Type B pancreatic cell (in vitro differentiated cells): ENCODE measurements at places on chromosomes 2 and 18. TPM values are rescaled to one million over a fixed set of nuclear protein-coding genes. Genes with fewer than 3 reads are reported as not detected.

The ANO7 gene
- 1.7 and 3.3 TPM in 2 replicates for total RNA-seq

DNA sequence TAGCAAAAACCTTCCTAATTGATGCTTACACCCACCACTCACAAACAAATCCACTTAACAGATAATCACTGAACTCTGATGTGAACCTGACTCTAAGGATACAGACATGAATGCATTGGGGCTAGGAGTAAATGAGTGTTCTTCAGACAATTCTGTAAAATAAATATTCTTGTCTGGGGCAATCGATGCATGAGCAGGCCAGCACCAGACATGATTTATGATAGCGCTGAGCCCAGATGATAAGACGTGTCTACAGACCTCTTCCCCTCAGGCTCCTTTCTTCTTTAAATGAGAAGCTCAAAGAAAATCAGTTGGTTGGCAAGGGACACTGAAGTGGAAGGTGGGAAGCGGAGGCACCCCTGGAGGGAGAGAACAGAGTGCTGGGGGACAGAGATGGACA is 27.3 kb upstream of the BIN1 start:
- peaks cover 4% of the 10 kb centered on the region for H3K4me1 ChIP-seq
- no peak overlapping the region for H3K27ac ChIP-seq
- no peaks in the 10 kb centered on the region for H3K36me3 ChIP-seq
- no peak for DNase-seq
- no peaks in the 10 kb centered on the region for H3K27me3 ChIP-seq

DNA sequence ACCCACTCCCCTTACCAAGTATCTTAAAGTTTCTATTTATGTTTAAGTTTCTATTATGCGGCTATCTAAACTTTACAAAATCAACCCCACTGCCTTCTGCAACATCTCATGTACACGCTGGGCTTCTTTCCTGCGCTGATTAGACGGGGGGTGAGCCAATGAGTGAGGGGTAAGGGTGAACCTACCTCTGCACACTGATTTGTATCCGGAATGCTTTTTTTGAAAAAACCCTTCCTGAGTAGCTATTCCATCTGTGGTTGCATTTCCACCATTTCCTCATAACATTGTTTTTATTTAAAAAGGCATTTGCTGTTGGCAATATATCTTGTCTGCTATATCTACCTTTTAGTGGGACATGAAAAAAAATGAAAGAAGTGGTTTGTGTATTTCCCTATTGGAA is 6.3 kb downstream of the ALPG start:
- peaks cover 66% of the 10 kb centered on the region for H3K27me3 ChIP-seq
- DNase-seq, result no peak
- no peak overlapping the region for H3K4me3 ChIP-seq
- H3K27ac ChIP-seq, result no peak overlapping the region
- no peaks in the 10 kb centered on the region for H3K4me1 ChIP-seq

DNA sequence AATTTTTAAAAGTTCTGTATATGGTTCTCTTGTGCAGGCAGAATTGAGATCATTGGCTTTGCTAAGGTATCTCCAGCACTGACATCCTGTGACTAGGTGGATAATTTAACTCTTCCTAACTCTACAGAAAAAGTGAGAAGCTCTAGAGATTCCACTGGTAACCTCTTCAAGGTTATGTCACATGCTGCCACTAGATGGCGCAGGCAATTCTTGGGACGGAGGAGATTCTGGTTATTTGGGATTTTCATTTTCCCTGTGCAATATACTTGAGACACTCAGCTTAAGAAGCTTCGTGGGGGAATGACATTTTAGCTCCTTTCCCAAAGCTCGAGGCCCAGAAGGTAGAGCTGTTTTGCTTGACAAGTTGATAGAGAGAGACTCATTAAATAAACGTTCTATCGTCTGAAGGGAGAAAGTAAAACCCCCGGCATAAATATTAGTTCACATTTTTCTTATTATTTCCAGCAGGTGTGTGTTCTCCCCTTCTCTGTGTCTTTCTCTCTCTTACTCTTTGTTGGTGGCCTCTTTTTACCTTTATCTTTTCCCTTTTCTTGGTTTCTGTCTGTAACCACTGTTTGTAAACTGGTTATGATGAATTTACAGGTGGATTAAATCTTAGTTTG is 26.6 kb upstream of the LANCL1 start:
- no peak overlapping the region for H3K27ac ChIP-seq
- DNase-seq, result no peak
- no peak overlapping the region for H3K4me3 ChIP-seq
- peaks cover 5% of the 10 kb centered on the region for H3K36me3 ChIP-seq
- H3K27me3 ChIP-seq, result no peaks in the 10 kb centered on the region

The IL36G gene
- total RNA-seq, result not detected in 2 replicates

- H3K36me3 ChIP-seq, result peaks cover 24% of the 10 kb centered on the region
- H3K4me3 ChIP-seq, result peak overlapping the region; percentile 97
- H3K4me1 ChIP-seq, result peaks cover 31% of the 10 kb centered on the region
- H3K27me3 ChIP-seq, result no peaks in the 10 kb centered on the region
These were observed 867 bp downstream of the SF3B6 start for GRCh38 chr2:24075259-24075658.

The GAREM2 gene
- total RNA-seq, result 3.1 and 16.9 TPM in 2 replicates

The MAP3K19 gene
- 0.24 and 1.1 TPM in 2 replicates for total RNA-seq

- DNase-seq, result no peak
- H3K4me3 ChIP-seq, result no peak overlapping the region
- H3K36me3 ChIP-seq, result peaks cover 38% of the 10 kb centered on the region
- peaks cover 29% of the 10 kb centered on the region for H3K4me1 ChIP-seq
- H3K27me3 ChIP-seq, result no peaks in the 10 kb centered on the region
These were observed 64.5 kb downstream of the ZNF532 start for GRCh38 chr18:58929206-58929605.

The FEV gene
- total RNA-seq, result 12.5 and 51.1 TPM in 2 replicates

The DARS1 gene
- 46.0 and 58.4 TPM in 2 replicates for total RNA-seq

- H3K4me1 ChIP-seq, result peaks cover 6% of the 10 kb centered on the region
- no peak overlapping the region for H3K4me3 ChIP-seq
- no peak for DNase-seq
- H3K36me3 ChIP-seq, result no peaks in the 10 kb centered on the region
- no peak overlapping the region for H3K27ac ChIP-seq
- H3K27me3 ChIP-seq, result peaks cover 28% of the 10 kb centered on the region
These were observed 86.9 kb downstream of the SH3YL1 start for GRCh38 chr2:176917-177316.

DNA sequence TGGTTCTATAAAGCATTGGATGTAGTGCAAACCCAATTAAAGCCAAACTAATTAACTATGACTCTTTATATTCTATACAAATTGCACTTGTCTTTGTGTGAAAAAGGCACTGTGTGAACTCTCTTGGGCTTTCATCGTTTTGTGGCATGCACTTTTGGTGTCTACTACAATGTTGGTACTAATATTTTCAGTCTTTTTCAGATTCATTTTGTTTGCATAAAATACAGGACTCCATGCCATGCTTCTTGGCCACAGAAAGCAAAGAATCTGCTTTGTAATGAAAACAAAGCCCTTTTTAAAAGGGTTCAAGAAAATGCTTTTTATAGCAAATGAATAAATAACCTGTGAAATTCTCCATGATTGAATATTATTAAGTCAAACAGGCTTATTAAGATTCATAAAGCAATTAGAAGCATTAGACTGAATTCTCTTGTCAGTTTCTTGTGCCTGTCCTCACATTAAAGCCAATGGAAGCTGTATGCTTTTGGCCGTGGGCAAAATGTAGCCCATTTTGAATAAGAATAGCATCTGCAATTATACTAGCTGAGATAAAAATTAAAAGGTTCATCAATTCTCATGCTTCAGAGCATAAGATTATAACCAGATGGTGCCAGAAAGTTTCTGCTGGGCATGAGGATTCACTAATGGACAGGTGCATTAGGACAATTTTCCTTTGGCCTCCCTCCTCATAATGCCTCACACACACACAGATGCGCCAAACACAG is 1665.2 kb downstream of the SUCLG1 start:
- no peak for DNase-seq

DNA sequence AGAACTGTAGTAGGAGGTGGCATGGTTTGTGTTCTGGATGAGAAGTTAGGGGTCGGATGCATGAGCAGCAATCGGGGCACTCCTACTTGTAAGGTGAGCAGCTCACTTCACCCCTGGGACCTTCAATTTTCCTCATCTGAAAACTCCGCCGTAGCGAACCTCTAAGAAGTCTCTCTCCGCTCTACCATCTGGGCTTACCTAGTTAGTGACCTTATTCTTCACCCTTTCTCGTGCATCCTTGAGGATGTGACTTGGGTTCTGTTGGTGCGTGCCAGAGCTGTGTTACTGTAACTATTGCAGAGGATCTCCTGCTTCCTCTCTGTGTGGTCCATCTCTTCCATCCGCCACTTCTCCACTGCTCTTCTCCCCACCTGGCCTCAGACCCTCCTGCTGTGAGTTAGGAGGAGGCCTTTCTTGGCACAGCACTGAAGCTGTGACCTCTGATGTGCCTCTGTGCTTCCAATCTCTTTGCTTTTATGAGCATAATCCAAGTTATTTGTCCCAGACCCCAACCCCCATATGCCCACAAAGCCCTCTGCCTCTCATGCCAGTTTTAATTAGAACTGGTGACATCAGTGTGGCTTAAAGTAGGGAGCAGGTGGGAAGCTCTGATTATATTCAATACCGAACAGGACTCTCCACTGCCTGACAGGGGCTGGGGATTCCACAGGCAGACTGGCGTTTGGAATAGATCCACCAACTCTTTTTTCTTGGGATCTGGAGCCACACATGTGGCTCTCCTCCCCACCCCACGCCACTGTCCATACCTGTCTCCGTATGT is 178.4 kb downstream of the BCL2 start:
- H3K4me1 ChIP-seq, result peaks cover 14% of the 10 kb centered on the region
- peaks cover 11% of the 10 kb centered on the region for H3K36me3 ChIP-seq
- H3K27ac ChIP-seq, result no peak overlapping the region
- no peak for DNase-seq
- peaks cover 3% of the 10 kb centered on the region for H3K27me3 ChIP-seq

The KCNE4 gene
- 2.5 and 3.2 TPM in 2 replicates for total RNA-seq

- no peak for DNase-seq
- H3K27me3 ChIP-seq, result no peaks in the 10 kb centered on the region
- H3K36me3 ChIP-seq, result no peaks in the 10 kb centered on the region
- H3K27ac ChIP-seq, result no peak overlapping the region
- peaks cover 20% of the 10 kb centered on the region for H3K4me1 ChIP-seq
These were observed 148.9 kb downstream of the RNF152 start for GRCh38 chr18:61743775-61744531.

The MOB1A gene
- total RNA-seq, result 95.4 and 108 TPM in 2 replicates

The ANKRD30B gene
- total RNA-seq, result not detected in 2 replicates

- H3K27ac ChIP-seq, result no peak overlapping the region
- no peaks in the 10 kb centered on the region for H3K36me3 ChIP-seq
These were observed 232.4 kb downstream of the CD226 start for GRCh38 chr18:69715191-69715795.

The CRYBA2 gene
- total RNA-seq, result 77.3 and 179 TPM in 2 replicates

GRCh38 chr18:47545613-47546012 is 294.2 kb upstream of the SKOR2 start:
- H3K4me3 ChIP-seq, result no peak overlapping the region
- H3K36me3 ChIP-seq, result no peaks in the 10 kb centered on the region
- no peak for DNase-seq
- no peak overlapping the region for H3K27ac ChIP-seq
- peaks cover 32% of the 10 kb centered on the region for H3K27me3 ChIP-seq

GRCh38 chr2:171531291-171531690 is 9.0 kb downstream of the CYBRD1 start:
- DNase-seq, result no peak
- peaks cover 13% of the 10 kb centered on the region for H3K36me3 ChIP-seq
- H3K27me3 ChIP-seq, result no peaks in the 10 kb centered on the region
- H3K4me1 ChIP-seq, result no peaks in the 10 kb centered on the region
- H3K27ac ChIP-seq, result no peak overlapping the region

DNA sequence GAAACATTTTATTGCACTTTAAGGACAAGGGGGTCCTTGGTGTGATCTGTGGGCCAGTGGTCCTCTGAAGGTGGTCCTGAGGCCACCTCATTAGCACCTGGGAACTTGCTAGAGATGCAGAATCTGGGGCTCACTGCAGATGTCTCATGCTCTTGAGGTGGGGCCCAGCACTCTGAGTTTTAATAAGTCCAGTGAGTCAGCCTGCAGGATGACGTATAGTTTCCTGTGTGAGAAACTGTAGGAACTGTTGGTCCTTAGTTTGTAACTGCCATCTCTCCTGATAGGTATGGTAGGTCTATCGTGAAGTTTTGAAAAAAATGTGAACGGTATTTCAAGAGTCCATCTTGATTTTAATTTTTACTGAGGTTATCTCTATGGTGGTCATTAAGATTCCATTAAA is 2.8 kb downstream of the TRPM8 start:
- H3K4me3 ChIP-seq, result no peak overlapping the region
- no peak for DNase-seq
- H3K4me1 ChIP-seq, result no peaks in the 10 kb centered on the region
- no peaks in the 10 kb centered on the region for H3K36me3 ChIP-seq
- H3K27ac ChIP-seq, result no peak overlapping the region

GRCh38 chr2:238791354-238791753 is 56.5 kb upstream of the TWIST2 start:
- no peak overlapping the region for H3K4me3 ChIP-seq
- peaks cover 19% of the 10 kb centered on the region for H3K4me1 ChIP-seq
- DNase-seq, result no peak
- no peaks in the 10 kb centered on the region for H3K36me3 ChIP-seq

The ATIC gene
- 119 and 152 TPM in 2 replicates for total RNA-seq

- no peak for DNase-seq
- no peaks in the 10 kb centered on the region for H3K36me3 ChIP-seq
- H3K4me3 ChIP-seq, result no peak overlapping the region
- H3K27ac ChIP-seq, result no peak overlapping the region
- H3K27me3 ChIP-seq, result no peaks in the 10 kb centered on the region
- no peaks in the 10 kb centered on the region for H3K4me1 ChIP-seq
These were observed 436.3 kb downstream of the CBLN2 start for GRCh38 chr18:72107647-72108383.

- H3K27me3 ChIP-seq, result no peaks in the 10 kb centered on the region
- no peak overlapping the region for H3K27ac ChIP-seq
- peak overlapping the region; percentile 27 for H3K4me3 ChIP-seq
- no peak for DNase-seq
- H3K4me1 ChIP-seq, result peaks cover 16% of the 10 kb centered on the region
These were observed 519.6 kb downstream of the LRP1B start for GRCh38 chr2:141611176-141611571.

The STARD6 gene
- not detected in 2 replicates for total RNA-seq

DNA sequence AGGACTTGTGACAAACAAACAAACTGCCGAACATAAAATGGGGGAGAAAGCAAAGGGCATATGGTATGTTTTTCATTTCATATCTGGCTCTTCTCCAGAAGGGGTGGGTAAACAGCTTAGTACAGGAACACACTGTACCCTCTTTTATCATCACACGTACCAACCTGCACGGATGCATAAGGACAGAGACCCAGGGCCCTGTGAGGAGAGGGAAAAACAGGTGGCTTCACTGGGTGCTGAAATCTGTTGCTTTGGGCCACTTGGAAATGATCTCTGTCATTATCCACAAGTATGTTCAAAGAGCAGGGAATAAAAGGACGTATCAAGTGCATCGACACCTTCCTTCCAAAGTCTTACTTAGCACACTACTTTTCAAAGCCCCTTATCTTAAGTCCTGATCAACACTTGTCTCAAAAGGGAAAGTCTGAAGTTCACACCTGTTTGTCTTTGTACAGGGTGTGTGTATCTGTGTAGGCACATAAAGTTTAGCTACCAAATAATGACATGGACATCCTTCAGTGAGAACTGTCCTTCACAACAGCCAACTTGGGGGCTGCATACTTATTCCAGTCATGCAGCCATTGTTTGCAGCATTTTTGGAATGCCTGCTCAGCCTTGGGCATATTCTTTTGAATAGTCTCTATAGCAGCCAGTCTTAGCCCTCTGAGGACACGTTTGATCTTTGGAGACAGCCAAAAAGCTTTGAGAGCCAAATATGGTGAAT is 60.6 kb downstream of the IRS1 start:
- H3K27ac ChIP-seq, result no peak overlapping the region
- no peak for DNase-seq
- H3K4me3 ChIP-seq, result no peak overlapping the region

The TLX2 gene
- 0.67 and 2.9 TPM in 2 replicates for total RNA-seq
